ENCODE measurements at places on chromosomes 1 and 21. TPM values are rescaled to one million over a fixed set of nuclear protein-coding genes. Genes with fewer than 3 reads are reported as not detected.

The RHEX gene
- not detected for total RNA-seq

The CHRM3 gene
- total RNA-seq: 0.28 TPM

The GJA5 gene
- not detected for total RNA-seq

The SESN2 gene
- total RNA-seq: 8.3 TPM

The OR2L5 gene
- total RNA-seq: not detected

The MYBPH gene
- not detected for total RNA-seq

The AIRE gene
- not detected for total RNA-seq

The PIGR gene
- not detected for total RNA-seq

The SPTA1 gene
- not detected for total RNA-seq

The CELA2A gene
- total RNA-seq: not detected

The DUSP23 gene
- 50.8 TPM for total RNA-seq

The AADACL4 gene
- total RNA-seq: not detected

The LY9 gene
- total RNA-seq: not detected

The S100A9 gene
- 0.65 TPM for total RNA-seq

The IL10RB gene
- total RNA-seq: 21.1 TPM
